Stimulated activated CD8-positive, alpha-beta memory T cell treated with anti-CD3 and anti-CD28 coated beads, Interleukin-12 subunit alpha, Interleukin-12 subunit beta, amount 100 ng/mL, for 4 hours (primary cell): ENCODE measurements at places on chromosomes 6 and 20.

DNA sequence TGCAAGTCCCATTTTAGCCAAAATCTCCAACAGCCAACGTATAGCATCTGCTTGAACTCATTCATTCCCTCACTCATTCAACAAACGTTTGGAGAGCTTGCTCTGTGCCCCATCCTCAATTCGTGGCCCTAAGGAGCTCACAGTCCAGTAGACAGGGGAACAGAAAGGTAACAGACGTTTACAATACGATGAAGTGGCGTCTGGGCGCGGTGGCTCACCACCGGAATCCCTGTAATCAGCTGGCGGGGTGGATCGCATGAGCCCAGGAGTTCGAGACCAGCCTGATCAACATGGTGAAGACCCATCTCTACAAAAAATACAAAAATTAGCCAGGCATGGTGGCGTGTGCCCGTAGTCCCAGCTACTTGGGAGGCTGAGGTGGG is 790 bp upstream of the E2F1 start:
- DNase-seq: no peak

DNA sequence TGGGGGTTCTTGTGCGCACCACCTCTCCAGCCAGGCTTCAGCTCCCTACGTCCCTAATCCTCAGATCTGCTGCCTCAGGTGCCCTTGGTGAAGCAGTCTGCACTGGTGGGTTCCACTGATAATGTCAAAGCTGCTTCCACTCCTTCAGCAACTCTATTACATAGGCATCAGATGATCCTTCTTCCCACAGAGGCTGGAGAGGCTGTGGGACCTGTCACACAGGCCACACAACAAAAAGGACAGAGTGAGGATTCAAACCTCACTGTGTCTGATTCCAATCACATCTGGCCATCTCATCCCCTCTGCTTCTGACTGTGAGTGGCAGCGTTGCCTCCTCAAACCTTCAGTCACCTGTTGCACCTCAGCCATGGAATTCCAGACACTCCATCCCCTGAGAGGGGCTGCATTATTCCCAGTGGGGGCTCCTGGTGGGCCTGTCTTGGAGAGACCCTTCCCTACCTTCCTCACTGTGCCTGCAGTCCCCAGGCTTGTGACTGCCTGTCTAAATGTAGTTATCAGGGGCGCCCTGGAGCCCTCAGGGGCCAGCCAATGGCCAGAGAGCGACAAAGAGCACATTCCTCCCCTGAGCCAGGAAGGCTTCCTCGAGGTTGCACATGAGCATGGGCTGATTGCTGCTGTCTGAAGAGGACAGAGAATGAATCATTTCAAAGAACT is 211.4 kb upstream of the ECI2 start:
- no peak for DNase-seq

- DNase-seq: no peak
Observed at GRCh38 chr6:159056003-159056402, 11.2 kb upstream of the TAGAP start.

GRCh38 chr20:62368976-62369814 is 2.1 kb upstream of the LAMA5 start:
- no peak for DNase-seq

GRCh38 chr6:96391776-96392360 is 129.7 kb upstream of the UFL1 start:
- no peak for DNase-seq

GRCh38 chr6:164069350-164069990 is 655.0 kb downstream of the QKI start:
- no peak for DNase-seq

GRCh38 chr6:25918083-25918683 is 12.3 kb downstream of the SLC17A2 start:
- DNase-seq: no peak

DNA sequence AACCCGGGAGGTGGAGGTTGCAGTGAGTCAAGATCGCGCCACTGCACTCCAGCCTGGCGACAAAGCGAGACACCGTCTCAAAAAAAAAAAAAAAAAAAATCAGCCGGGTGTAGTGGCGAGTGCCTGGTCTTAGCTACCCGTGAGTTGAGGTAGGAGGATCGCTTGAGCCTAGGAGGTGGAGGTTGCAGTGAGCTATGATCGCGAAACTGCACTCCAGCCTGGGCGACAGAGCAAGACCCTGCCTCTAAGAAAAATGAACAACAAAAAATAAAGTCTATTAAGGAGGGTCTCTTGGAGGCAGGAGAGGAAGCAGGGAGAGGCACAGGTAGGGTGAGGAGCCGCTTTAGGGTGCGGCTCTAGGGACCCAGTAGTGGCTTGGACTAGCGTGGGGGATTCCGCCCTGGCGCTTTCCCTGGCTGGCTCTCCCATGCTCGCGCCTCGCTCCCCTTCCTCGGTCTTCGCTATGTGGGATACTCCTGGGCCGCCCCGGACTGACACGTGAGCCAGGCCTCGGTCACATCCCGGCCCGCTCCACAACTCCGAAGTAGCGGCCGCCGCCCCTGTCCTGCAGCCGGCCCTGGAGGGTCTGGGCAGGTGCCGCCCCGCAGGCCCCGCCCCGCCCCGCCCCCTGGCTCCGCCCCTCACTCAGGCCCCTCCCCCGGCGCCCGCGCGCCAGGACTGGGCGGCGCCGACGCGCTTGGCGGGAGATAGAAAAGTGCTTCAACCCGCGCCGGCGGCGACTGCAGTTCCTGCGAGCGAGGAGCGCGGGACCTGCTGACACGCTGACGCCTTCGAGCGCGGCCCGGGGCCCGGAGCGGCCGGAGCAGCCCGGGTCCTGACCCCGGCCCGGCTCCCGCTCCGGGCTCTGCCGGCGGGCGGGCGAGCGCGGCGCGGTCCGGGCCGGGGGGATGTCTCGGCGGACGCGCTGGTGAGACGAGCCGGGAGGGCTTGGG is at the start of gene MYBL2:
MYBL2 (plus strand) TSS at position 739 of the 953 bp plus-strand sequence; CDS start at position 909, 170 bp downstream.
- DNase-seq: peak; percentile 40

DNA sequence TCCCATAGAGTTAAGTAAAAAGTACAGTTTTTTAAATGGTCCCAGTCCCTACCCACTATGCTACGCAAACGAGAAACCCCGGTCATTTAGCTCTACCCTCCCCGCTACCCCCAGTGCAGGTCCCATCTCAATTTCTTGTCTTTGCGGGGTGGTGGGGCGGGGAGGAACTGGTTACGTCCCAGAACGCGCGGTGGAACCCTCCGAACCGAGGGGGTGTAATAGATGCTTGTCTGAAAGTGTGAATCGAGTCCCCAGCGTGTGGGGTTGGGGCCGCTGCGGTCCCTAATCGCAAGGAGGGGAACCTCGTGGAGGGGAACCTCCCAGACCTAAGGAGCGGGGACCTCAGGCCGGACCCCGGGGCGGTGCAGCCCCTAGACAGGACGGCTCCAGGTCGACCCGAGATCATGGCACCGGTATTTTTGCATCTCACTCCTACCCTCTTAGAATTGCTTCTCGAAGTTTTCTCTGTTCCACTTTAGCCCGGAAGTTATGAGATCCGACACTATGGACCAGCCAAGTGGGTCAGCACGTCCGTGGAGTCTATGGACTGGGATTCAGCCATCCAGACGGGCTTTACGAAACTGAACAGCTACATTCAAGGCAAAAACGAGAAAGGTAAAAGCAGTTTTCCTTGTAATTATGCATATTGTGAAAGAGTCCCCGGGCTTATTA is 779 bp downstream of the HEBP2 start:
- DNase-seq: no peak

- DNase-seq: no peak
Observed at GRCh38 chr20:40815156-40816038, 126.4 kb upstream of the MAFB start.

GRCh38 chr6:145798530-145798929 is 16.1 kb downstream of the FBXO30 start:
- DNase-seq: no peak

GRCh38 chr6:79084693-79085092 is 6.6 kb upstream of the PHIP start:
- DNase-seq: no peak

DNA sequence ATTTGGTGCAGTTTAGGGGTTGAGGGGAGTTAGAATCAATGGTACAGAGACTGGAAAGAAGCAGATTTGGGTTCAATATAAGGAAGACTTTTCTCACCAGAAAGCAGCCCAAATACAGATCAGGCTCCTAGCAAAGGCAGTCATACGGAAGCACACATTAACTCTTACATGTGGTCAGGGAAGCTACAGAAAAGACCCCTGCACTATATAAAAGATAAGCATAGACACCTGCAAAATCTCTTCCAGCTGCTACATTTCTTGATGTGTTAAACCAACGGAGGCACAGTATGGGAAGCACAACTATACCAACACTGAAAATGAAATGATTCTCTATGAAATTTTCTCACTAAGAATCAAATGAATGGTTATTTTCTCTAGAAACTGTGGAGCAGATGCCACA is 150.8 kb downstream of the GMDS start:
- DNase-seq: no peak

GRCh38 chr20:48404598-48404997 is 423.2 kb downstream of the PREX1 start:
- DNase-seq: no peak

GRCh38 chr6:166776571-166776970 is 149.5 kb upstream of the RPS6KA2 start:
- no peak for DNase-seq

GRCh38 chr6:106670236-106670635 is 40.9 kb downstream of the QRSL1 start:
- DNase-seq: no peak

DNA sequence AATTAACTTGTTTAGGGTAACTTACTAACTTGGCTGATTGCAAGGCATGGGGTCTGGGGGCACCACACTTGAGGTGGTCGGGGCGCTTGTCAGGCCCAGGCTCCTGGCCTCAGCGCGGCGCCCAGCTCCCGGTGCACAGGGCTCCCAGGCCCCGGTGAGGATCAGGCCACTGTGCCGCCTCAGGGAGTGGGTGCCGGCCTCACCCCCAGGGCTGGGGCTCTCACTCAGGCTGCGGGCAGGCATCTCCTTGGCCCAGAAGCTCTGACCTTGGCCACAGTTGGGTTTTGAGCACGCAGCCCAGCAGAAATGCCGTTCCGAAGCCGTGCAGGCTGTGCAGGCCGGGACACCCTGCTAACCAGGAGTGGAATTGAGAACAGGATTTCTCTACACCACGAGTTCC is 37.8 kb upstream of the BHLHE23 start:
- no peak for DNase-seq

DNA sequence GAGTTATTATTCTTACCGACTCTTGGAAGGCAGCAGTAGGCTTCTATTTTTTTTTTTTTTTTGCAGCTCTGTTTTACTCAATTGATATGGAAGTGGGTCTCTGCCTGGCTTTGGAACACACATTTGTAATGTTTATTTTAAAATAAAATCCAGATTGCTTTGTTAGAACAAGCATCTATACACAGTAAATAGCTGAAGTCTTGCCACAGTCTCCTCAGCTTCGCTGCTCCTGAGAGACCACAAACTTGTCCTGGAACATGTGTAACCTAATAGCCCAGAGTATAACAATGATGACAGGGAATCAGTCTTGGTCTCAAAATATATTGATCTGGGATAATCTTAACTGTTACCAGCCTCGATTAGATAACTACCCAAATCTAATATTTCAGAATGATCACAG is 299.8 kb upstream of the NOX3 start:
- no peak for DNase-seq

- no peak for DNase-seq
Observed at GRCh38 chr20:62984666-62985443, 21.9 kb downstream of the BHLHE23 start.

- no peak for DNase-seq
Observed at GRCh38 chr6:47727391-47727790, 29.0 kb downstream of the ADGRF4 start.

DNA sequence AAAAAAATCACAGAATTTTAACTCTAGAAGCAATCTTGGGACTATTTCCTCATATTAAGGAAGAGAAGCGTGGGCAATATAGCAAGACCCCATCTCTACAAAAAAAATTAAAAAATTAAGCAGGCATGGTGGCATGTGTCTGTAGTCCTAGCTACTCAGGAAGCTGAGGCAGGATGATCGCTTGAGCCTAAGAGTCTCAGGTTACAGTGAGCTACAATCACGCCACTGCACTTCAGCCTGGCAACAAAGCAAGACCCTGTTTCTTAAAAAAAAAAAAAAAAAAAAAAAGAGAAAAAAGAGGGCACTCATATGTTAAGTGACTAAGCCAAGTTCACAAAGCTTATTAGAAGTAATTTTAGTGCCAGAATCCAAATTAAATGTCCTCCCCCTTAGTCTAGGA is 100.8 kb downstream of the SESN1 start:
- DNase-seq: no peak

GRCh38 chr6:21504790-21505189 is 88.8 kb upstream of the SOX4 start:
- no peak for DNase-seq

GRCh38 chr6:51099201-51099600 is 280.5 kb downstream of the TFAP2B start:
- no peak for DNase-seq

DNA sequence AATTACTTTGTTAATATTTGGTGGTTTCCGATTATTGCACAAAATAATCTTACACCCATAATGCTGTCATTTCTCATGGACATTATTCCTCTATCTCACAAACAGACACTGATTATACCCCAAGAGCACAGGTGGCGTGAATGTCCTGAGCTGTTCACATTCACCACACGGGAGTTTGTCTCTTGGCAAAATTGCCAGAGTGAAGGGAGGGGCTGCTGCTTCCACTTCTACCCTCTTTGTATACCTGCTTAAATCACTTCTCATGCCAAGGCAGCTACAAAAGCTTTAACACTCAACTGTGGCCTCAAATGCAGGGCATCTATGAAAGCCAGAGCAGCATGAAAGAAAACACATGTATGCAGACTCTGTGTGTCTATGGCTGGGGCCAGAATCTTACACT is 41.9 kb upstream of the SLA2 start:
- DNase-seq: no peak

DNA sequence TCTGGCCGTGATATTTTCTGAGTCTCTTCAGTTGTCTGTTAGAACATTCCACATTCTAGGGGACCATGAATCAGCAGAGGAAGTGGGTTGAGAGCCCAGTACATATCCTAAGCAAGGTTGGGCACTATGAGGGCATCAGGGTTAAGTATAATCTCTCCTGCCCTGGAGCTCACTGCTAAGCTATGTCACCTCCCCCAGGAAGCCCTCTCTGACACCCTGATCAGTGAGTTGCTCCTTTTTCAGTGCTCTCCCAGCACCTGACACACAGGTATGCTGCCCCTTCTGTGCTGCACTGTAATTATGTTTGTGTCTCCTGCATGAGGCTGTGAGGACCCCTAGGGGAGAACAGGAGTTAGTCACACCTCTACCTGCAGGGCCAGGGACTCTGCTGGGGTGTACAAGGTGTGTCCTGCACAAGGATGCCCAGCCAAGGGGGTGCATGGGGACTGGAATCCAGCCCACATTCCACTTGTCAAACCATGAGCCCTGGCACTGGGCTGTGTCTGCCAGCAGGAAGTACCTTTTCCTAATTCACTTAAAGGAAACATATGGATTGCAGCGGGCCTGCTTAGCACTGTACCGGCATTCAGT is 3.9 kb downstream of the RAB44 start:
- DNase-seq: no peak

DNA sequence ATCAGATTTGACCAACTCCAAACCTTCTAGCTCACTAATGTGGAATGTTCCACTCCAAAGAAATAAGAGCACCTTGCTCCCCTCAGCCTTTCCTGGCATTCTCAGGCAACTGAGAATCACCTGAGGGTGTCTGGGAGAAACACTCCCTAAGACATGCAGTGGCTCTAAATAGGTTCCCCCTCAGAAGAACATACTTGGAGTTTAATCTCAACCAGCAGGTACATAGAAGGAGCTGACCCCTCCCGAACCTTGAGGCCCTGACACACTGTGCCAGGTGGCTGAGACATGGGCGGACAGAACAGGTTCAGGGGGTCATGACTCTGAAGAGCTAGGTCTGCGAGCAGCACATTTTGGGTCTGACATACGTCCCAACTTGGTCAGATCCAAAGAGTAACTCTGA is 107.6 kb upstream of the MAP3K4 start:
- no peak for DNase-seq
